Stimulated activated CD4-positive, alpha-beta T cell treated with anti-CD3 and anti-CD28 coated beads, TNF-alpha, amount 100 ng/mL, for 48 hours (primary cell): ENCODE measurements at places on chromosomes 2 and 18.

- no peak for DNase-seq
Measured at GRCh38 chr2:240329116-240329665, 106.3 kb upstream of the GPC1 start.

- DNase-seq, result no peak
Measured at GRCh38 chr2:213119061-213119809, 32.2 kb downstream of the IKZF2 start.

- DNase-seq, result peak; percentile 1
Measured at GRCh38 chr2:104412384-104412783, 441.5 kb upstream of the POU3F3 start.

GRCh38 chr2:39069136-39069515 is 51.7 kb downstream of the SOS1 start:
- DNase-seq, result no peak

DNA sequence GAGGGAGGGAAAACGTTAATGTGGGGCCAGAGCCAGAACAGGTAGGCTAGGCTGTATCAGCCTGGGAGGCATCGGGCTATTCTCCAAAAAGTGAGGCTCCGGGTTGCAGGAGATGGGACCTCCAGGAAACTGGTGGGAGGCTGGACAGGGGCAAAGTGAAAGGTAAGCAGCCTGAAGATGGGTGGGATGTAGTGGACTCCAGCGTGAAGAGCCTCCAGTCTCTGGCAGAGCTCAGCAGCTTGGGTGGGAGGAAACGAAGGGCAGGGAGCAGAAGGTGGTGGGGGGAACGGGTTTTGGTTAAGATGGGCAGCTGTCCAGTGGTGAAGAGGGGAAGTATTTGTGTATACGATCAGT is 3.1 kb upstream of the EMX1 start:
- DNase-seq, result no peak

DNA sequence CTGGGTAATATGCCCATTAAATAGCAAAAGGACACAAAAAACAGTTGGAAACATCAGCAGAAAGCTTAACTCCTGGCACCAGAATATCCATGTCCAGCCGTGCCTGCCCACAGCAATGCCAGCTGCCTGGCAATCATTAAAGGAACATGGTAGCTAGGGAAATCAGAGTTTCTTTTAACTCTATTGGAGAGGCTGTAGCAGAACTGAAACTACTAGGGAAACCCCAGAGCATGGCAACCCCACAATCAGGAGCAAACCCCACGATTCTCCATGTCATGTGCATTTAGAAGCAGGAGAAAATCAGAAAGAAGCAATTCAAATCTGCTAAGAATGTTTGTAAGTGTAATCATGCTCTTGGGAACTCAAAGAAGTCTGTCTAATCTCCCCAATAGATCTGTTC is 409.0 kb upstream of the SMIM21 start:
- DNase-seq, result no peak

DNA sequence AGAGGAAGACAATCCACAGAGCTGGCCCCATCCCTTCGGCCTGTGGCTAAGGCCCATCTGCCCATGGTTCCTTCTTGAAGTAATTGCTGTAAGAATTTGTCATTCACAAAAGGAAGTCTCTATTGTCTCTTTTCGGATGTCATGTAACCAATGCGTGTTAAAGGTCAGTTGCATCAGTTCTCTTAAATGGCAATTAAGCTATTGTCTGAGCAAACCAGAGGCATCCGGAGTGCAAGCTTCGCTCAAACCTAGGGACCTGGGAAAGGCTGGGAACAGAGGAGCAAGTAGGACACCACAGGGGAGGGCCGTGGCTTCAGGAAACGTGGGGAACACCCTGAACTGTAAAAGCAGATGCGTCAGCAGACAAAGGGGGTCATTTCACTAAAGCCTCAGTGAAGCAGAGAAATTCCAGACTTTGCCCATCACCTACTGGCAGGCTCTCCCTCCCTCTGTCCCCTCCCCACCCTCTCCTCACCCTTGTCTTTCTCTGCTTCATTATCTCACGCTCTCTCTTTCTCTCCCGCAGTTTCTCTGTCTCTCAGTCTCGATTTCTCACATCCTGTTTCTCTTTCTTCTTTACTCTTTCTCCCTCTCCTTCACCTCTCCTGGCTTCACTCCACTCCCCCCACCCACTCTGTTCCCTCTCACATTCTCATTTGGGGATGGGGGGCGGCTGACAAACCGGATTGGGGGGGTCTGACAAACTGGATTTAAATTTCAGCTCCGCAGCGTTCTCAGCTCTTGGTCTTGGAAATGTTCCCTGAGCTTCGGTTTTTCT is 204.6 kb upstream of the TNP1 start:
- DNase-seq, result no peak

GRCh38 chr18:64592246-64592645 is 443.4 kb upstream of the LINC00305 start:
- DNase-seq, result no peak

DNA sequence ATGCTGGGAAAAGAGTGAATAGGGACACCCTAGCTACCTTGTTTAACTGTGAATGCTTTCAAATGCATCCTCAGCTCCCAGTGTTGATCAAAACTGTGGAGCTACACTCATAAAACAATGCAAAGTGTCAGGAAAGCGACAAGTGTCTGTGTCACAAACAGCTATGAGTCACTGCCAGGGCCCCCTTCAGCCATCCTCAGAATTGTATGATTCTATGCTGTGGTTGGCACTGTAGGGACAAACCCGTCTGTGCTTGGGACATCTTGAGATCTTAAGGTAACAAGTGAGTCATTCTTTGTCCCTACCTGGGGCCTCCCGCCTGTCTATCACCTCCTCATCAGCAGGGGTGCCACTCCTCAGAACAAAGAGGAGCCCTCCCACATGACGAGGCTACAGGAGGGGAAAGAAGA is 42.4 kb downstream of the KLF7 start:
- DNase-seq, result peak; percentile 77

DNA sequence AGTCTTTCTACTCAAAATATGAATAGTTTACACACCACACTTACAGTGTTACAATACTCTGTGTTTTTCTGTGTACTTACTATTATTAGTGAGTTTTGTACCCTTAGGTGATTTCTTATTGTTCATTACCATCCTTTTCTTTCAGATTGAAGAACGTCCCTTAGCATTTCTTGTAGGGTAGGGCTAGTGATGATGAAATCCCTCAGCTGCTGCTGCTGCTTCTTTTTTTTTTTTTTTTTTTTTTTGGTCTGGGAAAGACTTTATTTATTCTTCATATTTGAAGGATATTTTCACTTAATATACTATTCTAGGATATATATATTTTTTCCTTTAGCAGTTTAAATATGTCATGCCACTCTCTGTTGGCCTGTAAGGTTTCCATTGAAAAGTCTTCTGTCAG is 29.0 kb upstream of the SERPINB2 start:
- no peak for DNase-seq

GRCh38 chr2:136025057-136025973 is 39.9 kb upstream of the DARS1 start:
- no peak for DNase-seq

- no peak for DNase-seq
Measured at GRCh38 chr2:41180387-41180786, 728.5 kb upstream of the SLC8A1 start.

- no peak for DNase-seq
Measured at GRCh38 chr2:126793885-126794613, 104.6 kb upstream of the TEX51 start.

GRCh38 chr2:101329026-101329425 is 20.5 kb upstream of the RNF149 start:
- no peak for DNase-seq

GRCh38 chr2:236659758-236660150 is 90.1 kb downstream of the ACKR3 start:
- no peak for DNase-seq

GRCh38 chr2:241853651-241854341 is 4.9 kb downstream of the PDCD1 start:
- no peak for DNase-seq

DNA sequence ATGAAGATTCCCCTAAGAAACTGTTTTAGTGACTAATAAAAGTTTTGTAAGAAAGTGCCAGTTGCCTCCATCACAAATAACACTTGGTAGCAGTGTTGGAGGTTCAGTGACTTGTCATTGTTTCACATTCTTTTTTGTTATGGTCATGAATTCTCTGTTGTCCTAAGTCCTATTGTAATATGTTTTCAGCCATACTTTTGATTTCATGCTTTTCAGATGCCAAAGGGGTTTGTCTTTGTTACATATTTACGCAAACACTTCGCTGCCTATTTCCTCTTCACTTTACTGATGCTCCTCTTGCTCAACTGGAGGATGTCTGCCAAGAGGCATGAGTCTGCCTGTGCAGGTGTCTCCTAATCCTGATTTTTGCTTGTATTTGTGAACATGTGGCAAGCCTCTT is 66.6 kb downstream of the PHLPP1 start:
- DNase-seq, result no peak

DNA sequence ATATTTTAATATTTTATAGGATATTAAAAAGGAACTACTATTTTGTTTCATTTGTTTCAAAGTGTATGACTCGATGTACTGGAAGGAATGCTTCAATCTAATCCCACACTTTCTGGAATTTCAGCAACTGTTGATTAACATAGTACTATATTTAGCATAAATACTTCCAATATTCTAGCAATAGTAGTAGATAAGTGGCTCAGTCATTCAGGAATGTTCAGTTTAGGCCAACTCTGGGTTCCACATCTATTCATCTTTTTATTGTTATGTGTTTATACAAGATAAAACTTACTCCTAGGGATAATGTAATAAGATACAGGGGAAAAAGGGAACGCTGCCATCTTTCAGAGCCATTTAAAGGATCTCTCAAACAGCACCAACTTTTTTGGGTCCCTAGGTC is 22.3 kb upstream of the ORC2 start:
- DNase-seq, result no peak

GRCh38 chr18:80208620-80209019 is 38.7 kb downstream of the PARD6G start:
- no peak for DNase-seq

DNA sequence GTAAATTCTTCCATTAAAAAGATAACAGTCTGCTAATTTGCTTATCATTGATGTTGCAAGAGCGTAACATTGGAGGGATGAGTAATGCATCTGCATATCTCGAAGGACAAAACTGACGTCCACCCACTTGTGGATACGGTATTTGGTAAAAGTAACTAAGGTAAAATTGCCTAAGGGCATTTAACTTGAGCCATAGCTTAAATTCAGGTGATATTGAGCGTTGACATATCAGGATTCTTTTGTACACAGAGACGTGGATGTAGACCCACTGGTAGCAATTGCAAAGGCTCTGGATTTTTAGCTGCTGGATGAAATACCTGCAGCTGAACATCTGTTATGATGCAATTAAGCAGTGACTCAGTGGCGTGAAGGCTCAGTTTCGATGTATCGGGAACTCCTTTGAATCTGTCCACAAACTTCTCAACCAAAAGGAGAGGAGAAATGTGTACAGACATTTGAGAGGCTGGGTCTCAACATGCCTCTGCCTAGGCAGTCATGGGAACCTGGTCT is 119.3 kb downstream of the SPTBN1 start:
- no peak for DNase-seq

- no peak for DNase-seq
Measured at GRCh38 chr2:72082021-72082601, 65.6 kb downstream of the CYP26B1 start.

DNA sequence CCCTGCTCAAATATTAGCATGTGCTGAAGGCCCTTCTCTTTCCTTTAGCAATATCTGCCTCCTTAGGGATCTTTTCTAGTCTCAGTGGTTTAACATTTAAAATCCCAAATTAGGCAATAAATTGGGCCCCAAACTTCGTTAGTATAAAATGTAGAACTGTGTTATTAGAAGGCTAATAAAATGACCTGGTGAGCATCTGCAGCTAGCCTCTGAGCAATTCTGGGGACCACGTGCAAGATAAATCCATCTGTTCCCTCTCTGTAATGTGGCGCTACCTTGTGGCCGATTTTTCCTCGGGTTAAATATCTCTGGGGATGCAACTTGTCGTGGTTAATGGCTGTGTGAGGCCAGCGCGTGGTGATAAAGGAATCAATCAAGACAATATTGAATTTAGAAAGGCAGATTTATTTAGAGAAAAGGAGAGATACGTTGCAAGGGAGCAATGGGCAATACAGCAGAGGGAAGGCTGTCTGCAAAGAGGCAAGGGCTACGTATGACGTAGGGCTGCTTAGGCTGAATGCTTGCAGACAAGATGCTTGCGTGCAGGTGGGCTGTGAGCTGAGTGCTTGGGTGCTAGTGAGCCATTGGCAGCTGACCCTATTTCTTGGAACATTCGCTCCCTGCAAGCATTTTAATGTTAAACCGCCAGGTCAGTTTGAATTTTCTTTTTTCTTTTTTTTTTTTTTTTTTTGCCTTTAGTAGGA is 18.5 kb upstream of the IL36G start:
- no peak for DNase-seq

DNA sequence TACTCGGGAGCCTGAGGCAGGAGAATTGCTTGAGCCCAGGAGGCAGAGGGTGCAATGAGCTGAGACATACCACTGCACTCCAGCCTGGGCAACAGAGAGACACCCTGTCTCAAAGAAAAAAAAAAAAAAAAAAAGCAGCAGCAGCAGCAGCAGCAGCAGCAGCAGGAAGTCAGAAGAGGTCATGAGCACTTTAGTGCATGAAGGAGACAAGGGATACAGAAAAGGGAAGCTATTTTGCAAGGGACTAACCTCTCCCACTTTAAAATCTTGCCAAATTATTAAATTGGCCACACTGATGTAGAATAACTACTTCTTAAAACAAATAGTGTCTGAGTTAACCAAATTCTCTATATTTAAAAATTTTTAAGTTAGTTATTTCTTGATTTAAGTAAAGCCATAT is 113.4 kb upstream of the PDE1A start:
- no peak for DNase-seq

GRCh38 chr18:46660957-46661749 is 4.1 kb upstream of the LOXHD1 start:
- no peak for DNase-seq

DNA sequence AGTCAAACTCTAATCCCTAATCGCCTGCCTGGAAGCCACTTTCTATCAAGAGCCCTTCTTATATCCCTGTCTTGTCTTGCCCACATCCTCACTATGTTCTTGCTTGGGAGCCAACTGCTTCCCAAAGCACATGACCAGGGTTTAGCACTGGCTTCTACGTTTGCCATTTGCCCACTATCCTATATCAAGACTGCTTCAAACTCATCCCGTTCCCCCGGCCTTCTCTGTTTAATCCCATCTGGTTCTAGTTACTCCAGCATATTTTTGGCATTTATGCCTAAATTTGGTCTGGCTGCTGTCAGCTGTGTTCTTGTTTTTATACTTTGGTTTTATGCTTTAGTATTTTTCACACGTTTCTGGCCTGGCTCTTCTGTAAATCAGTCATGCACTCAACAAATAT is 40.2 kb downstream of the POLR1A start:
- no peak for DNase-seq
